AG10803 (cell line): ENCODE measurements at places on chromosomes 4 and X.

DNA sequence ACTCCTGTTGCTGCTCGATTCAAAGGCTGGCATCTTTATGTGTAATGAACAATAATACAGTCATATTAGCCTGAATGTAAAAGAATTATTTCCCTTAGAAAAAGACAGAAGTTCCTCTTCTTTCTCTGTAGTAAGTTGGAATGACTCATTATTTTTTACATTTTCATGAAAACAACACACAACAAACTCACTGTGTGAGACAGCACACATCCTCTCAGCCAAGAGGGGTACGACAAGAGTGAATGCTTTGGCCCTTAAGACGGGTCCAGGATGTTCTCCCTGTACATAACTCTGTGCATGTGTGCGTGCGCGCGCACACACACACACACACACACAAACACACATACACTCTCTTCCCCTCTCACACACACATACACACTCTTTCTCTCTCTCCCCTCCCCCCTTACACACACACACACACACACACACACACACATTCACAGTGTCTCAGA, 72.8 kb downstream of the MANBA start:
- DNase-seq: no peak

DNA sequence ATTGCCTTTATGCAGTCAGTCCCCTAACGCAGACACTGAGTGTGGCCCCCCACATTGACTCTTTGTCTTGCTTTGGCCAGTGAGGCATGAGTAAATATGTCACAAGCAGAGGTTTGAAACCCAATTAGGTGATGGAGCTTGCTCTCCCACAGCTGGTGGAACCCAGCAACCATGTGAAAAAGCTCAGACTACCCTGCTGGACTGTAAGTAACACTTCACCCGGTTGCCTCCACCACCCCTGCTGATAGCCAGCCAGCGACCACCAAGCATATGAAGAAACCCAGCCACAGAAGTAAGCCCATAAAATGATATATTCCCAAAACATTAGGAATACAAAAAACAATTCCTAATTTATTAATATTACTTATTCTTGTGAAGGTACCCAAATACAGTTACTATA, 21.6 kb upstream of the PDCL2 start:
- no peak for DNase-seq

- DNase-seq: peak; percentile 68
Measured at GRCh38 chrX:1468250-1468772, 15.6 kb upstream of the ASMTL start.

- no peak for DNase-seq
Measured at GRCh38 chr4:10421344-10422055, 35.7 kb downstream of the ZNF518B start.

- DNase-seq: peak; percentile 87
Measured at GRCh38 chr4:19947349-19947748, 304.4 kb upstream of the SLIT2 start.

DNA sequence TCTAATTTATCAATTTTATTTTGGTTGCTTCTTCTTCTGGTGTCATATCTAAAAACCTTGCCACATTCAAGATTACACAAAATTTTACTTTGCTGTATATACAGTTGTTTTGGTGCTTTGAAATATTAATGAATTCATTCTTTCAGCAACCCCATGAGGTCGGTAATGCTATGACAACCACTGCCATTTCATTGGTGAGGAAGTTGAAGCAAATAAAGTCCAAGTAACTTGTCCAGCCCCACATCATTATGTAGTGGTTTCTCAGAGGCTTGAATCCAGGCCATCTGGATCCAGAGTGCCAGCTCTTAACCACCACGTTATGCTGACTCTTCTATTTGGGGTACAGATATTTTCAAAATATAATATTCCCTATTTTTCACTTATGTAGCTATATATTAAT, 42.2 kb downstream of the UGT2A3 start:
- DNase-seq: no peak

GRCh38 chr4:180698550-180699195, 1544.5 kb upstream of the TENM3 start:
- no peak for DNase-seq

DNA sequence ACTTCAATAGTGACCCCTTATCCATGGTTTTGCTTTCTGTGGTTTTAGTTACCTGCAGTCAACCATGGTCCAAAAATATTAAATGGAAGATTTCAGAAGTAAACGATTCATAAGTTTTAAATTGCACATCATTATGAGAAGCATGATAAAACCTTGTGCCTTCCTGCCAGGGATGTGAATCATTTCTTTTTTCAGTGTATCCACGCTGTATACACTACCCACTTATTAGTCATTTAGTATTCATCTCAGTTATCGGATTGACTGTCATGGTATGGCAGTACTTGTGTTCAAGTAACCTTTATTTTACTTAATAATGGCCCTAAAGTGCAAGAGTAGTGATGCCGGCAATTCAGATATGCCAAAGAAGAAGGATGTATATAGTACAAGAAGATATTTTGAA, 37.7 kb upstream of the TASL start:
- DNase-seq: no peak

DNA sequence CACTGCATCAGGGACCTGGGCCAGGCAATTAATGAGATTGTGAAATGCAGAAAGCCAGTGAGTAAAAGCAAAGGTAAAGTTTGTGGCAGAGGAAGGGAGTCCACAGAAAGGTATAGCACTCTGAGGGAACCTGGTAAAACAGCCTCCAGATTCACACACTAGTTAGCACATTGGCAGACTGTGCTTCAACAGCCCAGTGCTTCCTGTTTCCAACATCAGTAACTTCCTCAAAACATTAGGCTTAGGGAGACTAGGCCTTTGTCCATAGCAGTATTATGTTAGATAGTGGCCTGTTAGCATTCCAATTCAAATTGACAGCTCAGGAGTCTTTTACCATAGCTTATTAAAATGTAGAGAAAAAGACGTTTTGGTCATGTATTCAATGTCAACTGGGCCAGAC, 582.6 kb upstream of the ACTRT1 start:
- DNase-seq: no peak

- DNase-seq: no peak
Measured at GRCh38 chr4:7430965-7431695, 3.6 kb downstream of the PSAPL1 start.

- no peak for DNase-seq
Measured at GRCh38 chr4:88041626-88042025, 34.2 kb downstream of the PKD2 start.

DNA sequence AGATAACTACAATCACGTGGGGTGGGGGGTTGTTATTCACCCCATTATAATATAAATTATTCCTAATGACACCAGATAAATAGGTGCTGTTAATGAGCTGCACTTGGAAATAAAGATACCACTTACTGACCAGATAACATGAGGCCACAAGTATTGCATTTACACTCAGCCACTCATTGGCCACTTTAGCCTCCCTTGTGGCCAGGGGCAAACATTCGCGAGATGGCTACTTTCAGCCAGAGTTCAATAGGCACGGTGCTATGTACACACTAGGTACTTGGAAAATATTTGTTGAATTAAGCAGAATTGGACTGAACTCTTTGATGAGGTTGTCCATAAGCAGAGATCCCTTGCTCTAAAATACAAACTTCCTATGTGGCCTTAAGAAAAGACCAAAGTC, 713.7 kb upstream of the TENM3 start:
- DNase-seq: no peak

DNA sequence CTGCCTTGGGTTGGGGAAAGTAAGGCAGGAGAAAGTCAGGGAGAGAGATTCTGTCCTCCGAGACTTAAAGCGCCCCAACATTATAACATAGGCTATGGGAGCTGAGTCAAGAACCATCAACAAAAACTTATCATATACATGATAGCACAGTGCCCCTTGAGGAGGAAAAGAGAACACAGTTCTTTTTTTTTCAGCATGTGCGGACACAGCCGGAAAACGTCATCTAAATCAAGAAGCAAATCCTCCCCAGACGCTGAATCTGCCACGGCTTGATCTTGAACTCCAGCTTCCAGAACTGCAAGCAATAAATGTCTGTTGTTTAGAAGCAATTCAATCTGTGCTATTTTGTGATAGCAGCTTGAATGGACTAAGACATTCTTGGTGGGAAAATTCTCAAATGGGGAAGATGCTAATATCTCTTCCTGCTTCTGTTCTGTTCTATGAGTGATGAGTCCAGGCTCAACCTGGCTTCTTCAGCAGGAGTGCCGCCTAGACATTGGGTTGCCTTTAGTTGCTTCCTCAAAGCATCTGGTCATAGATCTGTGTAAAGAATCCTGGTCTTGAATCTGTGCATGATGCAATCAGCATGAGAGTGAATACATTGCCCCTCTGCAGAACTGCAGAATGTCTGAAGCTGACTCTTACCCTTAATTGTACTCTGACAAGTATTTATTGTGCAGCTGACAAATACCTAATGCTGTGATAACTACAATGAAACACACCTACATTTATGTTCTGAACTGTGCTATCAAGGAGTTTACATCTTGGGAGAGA, 549.8 kb upstream of the PRKX start:
- DNase-seq: no peak

- peak; percentile 71 for DNase-seq
Measured at GRCh38 chr4:37601531-37601930, 84.6 kb downstream of the RELL1 start.

DNA sequence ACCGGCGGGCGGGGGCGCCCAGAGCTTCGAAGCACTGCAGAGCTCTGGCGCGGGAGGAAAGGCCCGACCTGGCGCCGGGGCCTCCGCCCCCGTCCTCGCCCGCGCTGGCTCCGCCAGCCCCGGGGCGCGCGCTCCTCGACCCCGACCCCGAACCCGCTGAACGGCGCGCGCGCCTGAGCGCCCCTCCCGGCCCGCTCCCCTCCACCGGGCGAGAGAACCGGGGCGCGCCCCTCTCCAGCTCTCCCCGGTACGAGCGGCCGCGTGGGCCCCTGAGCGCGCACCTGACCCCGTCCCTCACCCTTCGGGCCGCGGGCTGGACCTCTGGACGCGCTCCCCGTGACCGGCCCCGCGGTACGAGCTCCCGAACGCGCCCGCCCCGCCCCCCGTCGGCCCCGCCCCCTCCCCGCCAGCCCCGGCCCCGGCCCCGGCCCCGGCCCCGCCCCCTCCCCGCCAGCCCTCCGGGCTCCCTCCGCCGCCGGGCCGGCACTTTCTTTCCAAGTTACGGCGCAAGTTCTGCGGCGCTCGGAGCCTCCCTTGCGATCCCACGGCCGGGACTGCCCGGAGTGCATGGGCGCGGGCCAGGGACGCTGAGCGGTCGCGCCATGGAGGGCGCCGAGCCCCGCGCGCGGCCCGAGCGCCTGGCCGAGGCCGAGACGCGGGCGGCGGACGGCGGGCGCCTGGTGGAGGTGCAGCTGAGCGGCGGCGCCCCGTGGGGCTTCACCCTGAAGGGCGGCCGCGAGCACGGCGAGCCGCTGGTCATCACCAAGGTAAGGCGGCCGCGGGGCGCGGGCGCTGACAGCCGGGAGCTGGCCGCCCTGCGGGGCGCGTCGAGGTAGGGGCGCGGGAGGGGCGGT, at the start of gene SHROOM2:
Gene SHROOM2 (plus strand): TSS at position 486 of the 854 bp plus-strand sequence. CDS start 117 bp downstream, at position 603.
- DNase-seq: no peak

GRCh38 chr4:37392521-37393255, 148.1 kb downstream of the NWD2 start:
- DNase-seq: no peak

GRCh38 chrX:109622270-109622669, 2.7 kb downstream of the KCNE5 start:
- DNase-seq: no peak

- DNase-seq: no peak
Measured at GRCh38 chr4:97370568-97370967, 772.7 kb downstream of the STPG2 start.

DNA sequence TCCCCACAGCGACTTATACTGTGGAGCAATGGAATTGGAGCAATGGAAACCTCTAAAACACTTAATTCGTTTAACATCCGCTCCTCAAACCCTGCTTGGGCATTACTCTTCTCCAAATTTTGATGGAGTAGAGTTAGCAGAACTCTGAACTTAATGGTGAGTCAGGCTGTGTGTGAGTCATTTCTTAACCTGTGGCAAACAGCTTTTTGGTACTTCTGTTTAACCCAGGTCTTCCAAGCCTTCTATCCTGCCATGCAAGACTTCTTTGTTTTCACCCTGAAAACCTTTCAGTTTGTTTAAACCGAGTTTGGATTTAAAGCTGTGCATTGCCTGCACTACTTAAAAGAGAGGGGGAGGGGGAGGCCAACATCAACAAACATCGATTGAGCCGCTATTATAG, 3.6 kb upstream of the AMOT start:
- DNase-seq: no peak
